Fibroblast of villous mesenchyme (primary cell): ENCODE measurements at places on chromosomes 7 and 10.

DNA sequence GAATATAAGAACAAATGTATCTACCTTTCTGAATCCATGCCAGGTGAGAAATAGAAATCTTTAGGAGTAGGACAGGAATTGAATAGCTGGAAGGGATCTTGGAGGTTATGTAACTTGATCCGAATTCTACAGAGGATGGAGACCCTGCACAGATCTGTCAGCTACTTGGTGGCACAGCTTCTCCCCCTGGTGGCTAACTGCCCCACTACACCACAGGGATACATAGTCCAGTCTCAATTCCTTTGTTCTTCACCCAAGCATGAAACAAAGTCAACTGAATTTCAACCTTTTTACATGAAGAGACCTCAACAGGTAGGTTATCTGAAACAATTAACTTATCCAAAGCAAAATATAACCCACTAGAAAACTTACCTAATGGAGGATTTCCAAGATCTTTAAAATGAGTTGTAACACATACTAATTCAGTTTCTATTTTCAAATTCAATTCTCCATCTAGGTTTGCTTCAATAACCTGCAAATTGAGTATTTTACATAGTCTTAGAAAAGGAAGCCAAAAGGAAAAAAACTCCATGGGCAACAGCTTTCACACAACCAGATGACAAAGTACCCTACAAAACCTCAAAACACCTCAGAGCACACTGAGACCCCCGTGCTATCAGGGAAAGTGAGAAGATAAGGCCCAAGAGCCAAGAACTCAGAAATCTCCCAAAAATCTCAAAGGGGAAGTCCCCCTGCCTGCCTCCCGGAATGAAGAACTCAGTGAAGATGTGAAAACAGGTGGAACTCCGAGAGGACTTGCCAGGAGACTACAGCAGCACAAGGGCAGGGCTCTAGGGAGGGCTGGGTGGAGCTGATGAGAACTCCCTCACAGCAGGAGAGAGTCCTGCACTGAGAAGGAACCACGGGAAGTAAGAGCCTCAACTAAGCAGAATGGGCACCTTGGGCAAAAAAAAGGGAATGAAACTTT lies 10.3 kb downstream of the HUS1 start:
- DNase-seq = peak; percentile 64

DNA sequence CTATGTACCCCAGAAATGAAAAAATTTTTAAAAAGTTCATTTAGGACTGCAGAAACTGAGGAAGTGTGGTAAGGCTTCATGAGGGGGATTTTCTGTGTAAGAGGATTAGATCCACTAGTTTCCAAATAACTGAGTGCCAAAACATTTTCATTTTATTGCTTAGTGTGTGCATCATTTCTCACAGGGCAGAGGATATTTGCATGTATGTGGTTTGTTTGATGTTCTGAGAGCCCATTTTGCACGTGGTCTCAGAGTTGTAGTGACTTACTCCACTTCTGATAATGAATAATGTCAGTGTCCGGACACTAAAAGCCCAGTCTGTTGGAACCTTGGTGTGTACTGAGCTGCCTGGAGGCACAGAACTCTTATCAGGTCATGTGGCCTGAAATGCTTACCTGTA lies 299.9 kb downstream of the AUTS2 start:
- no peak for DNase-seq

- DNase-seq = no peak
Observed at GRCh38 chr7:5838761-5839500, 41.7 kb upstream of the OCM start.

DNA sequence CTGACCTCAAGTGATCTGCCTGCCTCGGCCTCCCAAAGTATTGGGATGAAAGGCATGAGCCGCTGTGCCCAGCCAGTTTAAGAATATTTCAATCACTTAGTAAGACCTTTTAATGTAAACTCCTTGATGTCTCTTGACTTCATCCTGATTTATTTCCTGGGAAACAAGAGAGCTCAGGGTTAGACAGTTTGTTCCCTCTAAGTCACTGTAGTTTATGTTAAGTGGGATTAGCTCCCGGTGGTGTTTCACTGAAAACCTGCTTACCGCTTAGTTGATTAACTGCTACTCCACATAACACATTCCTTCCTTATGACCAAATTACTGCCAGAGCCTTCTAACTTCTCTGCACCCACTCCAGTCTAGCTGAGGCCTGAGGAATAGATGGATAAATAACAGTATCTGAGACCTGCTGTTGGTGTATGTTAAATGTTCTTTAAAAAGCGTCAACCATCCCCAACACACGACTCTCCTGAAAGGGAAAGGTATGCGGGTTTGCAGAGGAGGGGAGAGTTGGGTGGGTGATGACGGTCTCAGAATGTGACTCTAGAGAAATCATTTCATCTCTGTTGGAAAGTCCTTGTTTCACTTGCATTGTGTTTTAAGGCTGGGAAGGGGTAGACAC lies 48.7 kb downstream of the CREB3L2 start:
- peak; percentile 99 for DNase-seq

DNA sequence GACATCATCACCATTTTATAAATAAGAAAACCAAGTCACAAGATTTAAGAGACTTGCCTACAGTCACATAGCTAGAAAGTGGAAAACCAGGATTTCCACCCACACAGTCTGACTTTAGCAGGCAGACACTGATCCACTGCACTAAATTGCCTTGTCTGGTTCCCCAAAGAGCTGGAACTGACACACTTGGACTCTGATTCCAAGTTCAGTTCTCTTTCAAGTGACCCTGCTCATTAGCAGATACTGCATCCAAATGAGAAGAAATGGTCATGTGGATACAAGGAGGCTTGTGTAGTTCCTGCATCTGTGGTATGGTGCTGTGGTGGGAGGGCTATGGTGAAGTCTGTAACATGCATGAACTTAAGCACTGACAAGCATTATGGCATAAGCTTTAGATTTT lies 180.1 kb upstream of the MKLN1 start:
- DNase-seq = no peak

- no peak for DNase-seq
Observed at GRCh38 chr7:81693080-81693479, 76.8 kb downstream of the HGF start.

- DNase-seq = no peak
Observed at GRCh38 chr7:70622936-70623335, 509.0 kb upstream of the GALNT17 start.

DNA sequence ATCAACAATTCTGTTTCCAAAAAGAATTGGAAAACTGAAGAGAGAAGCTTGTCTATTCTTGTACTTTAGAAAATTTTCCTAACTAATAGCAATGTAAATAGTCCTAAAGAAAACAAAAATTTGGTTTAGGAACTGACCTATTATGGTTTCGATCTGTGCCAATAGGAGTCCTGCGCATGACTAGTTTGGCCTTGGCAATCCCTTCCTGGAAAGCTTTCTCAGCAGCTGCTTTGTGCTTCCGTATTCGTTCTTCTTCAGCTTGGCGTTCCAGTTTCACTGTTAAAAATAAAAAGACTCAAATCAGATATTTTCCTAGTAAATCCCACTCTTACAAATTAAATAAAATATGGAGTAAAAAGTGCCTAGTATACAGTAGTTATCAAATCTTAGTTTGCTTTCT lies 36.6 kb downstream of the FZD9 start:
- DNase-seq = no peak

- DNase-seq = peak; percentile 87
Observed at GRCh38 chr7:117132321-117133120, 179.2 kb downstream of the ST7 start.

DNA sequence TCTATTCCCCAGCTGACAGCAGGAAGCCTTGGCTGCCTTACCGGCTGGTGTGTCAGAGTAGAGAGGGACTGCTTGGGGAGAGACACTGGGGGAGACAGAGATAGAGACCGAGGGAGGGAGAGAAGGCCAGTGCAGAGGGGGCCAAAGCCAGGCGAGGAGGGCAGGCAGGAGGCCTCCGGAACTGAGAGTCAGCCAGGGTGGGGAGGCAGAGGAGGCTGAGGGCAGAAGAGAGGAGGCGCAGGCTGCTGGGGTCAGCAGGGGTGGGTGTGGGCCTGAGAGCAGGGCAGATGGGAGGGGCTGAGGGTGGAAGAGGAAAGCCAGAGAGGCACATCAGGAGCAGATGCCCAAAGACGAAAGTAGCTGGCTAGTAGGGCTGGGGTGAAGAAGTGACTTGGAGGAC lies 57.2 kb upstream of the PAX2 start:
- DNase-seq = no peak

DNA sequence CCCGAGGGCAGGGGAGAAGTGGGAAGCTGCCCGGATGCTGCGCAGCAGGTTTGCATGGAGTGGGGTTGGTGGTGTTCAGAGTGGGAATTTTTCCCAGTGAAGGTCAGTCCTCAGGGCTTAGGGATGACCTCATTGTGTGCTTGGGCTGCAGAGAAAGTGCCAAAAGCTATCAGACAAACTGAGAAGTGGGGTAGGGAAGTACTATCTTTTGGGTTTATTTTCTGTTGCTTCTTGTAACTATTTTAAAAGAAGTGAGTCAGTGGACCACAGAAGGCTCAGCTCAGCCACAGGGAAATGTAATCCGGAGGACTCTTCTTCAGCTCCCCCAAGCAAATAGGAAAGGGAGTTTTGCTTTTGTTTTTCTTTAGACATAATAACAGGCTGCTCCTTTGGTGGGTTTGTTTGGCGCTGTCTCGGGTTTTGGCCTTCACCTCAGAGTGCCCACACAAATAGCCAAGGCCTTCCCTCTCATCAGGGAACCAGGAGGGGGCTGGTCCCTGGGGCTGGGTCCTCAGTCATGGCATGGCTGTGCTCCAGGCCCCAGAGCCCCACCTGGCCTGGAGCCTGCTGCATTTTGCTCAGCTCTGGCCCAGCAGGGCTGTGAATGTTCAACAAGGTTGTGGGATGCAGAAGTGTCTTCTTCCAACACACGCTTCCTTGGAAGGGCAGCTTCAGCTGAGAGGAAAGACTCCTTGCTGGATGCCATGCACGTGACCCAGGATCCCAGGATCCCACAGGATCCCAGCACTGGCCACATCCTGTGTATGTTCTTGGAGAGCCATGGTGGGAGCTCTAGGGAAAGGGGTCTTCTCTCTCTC lies 5.4 kb upstream of the FAM170B start:
- DNase-seq = peak; percentile 51

DNA sequence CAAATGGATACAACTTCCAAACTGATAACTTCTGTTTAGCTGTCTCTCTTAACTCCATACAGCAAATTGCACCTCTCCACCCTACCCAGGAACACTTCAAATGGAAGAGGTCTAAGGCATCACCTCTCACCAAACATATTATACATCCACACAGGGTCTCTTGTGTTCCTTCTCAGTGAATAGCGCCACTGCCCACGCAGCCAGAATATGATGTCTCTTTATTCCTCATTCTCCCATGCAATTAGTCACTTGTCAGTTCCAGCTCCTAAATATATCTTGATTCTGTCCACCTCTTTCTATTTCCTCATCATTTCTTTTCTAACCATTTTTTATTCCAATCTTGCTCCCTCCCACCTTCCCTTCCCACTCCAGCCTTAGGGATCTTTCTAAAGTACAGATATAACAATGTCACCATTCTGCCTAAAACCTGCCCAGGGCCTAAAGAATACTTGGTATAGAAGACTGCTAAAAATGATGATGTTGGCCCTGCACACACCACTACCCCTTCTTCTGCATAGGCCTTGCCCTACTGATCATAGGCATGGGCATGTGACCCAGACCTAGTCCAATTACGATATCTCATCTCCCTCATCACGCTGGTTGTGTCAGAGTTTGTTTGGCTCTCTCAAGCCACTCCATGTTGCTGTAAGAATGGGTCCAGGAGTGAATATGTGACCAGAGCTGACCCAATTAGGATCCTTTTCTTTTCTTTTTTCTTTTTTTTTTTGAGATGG lies 5.7 kb upstream of the TSPAN14 start:
- no peak for DNase-seq

GRCh38 chr10:106520698-106521097 lies 643.8 kb downstream of the SORCS1 start:
- no peak for DNase-seq

DNA sequence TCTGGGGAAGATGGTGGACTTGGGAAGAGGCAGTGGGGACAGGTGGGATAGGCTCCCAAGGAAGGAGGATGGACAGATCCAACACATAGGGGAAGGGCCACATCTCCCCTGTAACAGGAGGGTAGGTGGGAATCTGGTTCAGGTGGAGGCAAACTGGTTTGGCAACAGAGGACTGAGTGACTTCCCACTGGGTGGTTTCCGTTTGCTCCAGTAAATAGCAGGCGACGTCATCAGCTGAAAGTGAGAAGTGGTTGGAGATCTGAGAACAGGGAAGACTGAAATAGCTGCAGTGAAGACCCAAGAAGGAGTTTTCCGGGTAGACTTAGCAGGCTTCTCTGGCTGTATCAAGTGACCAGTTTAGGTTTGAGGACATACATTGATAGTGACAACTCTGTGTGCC lies 504.4 kb downstream of the GALNT17 start:
- no peak for DNase-seq

DNA sequence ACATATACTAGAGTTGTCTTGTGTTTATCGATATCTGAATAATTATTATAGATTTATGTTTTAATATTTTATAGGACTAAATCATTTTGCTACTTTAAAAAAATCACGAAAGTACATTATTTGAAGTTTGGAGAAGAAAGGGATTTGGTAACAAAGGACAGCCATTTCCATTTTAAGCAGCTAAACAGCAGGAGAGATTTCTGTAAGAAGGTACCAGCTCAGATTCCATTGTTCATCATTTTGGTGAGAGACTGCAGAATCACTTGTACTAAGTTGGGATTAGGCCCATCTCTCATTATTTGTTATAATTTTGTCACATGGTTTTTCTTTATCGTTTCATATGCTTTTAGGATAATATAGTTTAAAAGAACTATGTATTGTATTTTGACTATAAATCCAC lies 46.7 kb downstream of the PALS2 start:
- no peak for DNase-seq

DNA sequence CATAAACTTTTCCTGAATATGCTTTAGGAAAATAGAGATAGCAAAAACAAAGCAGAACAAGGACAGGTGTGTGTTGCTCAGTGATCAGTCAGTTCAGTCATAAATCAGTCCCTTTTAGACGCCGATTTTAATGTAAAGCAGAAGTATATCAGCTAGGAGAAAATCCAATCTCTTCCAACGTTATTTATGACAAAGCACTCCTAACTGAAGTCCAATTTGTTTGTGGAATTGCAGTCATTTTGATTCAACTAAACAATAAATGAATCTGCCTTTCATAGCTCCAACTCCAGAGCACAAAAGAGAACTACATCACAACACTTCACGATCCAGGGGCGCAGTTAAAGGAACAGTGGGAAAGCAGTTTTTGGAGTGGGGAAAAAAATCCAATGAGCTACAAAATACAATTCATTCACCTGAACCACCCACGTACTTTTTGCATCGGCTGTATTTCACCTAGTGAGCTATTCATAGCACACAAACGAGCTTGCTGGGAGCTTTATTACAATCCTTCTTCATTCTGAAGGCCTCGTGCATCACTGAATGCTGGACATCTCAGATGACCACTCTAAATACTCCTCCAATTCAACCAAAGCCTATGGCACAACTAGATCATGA lies 151.3 kb downstream of the LRRN3 start:
- DNase-seq = no peak

GRCh38 chr7:17447728-17448478 lies 149.5 kb downstream of the AHR start:
- no peak for DNase-seq

GRCh38 chr10:113475381-113475807 lies 77.5 kb upstream of the HABP2 start:
- DNase-seq = no peak
